ENCODE measurements at places on chromosomes 16 and 17.
A peak's percentile ranks its signal among the peaks of the same experiment; 100 is the strongest.

DNA sequence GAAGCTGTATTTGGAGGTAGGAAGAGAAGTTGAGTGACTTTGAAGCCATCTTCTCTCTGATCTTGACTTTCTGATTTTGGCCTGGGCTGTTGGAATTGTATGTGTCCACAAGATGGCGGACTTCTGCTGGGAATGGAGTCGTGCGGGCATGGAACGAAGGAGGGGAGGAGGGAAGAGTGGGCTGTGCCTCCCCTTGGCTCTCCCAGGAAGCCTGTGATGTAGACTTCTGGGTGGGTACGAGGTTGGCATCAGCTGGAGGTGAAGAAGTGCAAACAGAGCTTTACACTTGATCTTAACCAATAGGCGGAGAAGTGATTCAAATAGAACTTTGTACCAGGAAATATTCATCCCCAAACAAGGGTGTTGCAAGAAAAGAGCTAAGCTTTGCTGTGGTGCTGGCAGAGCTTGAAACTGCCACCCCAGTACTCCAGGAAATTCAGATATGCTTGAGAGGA, 7.4 kb upstream of the TMEM220 start:
- peak; percentile 21 for DNase-seq

DNA sequence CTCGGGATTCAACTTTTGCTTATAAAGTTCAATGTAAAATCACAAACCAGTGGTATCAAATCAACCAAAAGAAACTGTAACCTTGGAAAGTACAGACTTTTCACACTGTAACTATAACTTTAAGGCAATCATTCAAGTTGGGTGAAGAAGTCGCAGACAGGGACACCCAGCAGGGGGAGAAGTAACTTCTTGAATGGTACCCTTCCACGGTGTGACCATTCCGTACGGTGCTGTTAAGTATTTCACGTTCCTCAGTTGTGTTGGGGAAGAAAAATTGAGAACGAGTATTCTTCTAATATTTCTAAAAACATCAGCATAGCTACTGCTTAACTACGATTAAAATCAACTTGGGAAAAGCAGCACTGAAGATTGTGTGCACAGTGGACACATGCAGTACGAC, 55.8 kb downstream of the MYH10 start:
- no peak for DNase-seq

GRCh38 chr16:68636818-68637217, 8.3 kb upstream of the CDH3 start:
- no peak for DNase-seq

- DNase-seq: no peak
Measured at GRCh38 chr16:4190712-4191333, 51.1 kb downstream of the SRL start.

- DNase-seq: peak; percentile 64
Measured at GRCh38 chr17:48012151-48012520, 25.5 kb downstream of the COPZ2 start.

DNA sequence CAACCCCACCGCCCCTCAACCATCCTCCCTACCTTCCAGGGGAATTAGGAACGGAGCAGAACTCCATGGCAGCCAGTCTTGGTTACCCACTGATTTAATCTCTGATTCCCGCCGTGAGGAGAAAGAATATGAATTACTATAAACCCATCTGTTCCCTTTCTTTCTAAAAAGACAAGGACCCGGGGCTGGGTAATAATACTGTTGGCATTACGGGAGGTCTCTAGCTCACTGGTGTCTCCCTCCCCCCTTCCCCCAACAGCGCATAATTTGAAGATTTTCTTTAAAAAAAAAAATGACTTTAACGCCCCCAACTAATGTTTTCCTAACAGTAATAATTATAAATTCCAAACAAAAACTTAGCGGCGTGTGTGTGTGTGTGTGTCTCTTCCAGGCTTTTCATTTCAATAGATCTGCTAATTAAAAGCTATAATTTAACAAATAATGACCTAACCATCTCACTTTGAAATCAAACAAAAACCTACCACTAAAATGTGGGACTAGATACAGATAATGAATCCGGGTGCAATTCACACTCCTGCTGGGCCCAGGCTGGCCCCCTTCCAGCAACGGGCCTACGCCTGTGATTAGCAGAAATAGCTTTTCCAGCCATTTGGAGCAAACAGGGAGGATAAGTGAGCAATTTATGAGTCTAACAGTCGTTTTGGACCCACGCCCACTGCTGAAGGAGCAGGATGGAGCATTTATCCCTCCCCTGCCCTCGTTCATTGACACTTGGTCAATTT, 18.2 kb upstream of the BHLHA9 start:
- DNase-seq: no peak

Measured in activated naive CD4-positive, alpha-beta T cell treated with anti-CD3 and anti-CD28 coated beads, Interleukin-2, amount 50 U/mL, for 16 hours (primary cell).